ENCODE measurements at places on chromosomes 7 and 10.
A peak's percentile ranks its signal among the peaks of the same experiment; 100 is the strongest.

DNA sequence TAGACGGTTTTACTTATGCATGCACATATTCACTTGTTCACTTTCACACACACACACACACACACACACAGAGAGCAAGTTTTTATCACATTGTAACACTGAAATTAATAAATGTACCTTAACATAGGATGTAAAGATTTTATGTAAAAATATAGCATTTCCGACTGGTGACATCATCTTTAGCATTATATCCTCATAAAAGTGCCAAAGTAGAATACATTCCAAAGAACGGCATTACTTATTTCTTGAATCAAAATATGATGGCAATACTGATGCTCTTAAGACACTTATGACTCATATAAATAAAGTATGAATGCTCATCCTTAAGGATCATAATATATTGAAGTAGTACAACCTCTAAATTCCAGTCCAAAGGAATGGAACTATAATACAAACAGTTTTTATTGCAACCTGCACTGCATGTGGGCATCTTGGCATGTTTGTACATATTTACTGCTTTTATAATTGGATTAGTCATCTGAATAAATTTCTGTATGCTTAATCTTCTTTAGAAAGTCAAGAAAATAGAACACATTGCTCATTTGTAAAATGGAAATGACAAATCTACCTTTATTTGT is 290.0 kb upstream of the SEMA3A start:
- DNase-seq = peak; percentile 24

GRCh38 chr10:97274828-97275227 is 17.6 kb downstream of the ARHGAP19 start:
- no peak for DNase-seq

GRCh38 chr7:8051373-8051772 is 82.8 kb downstream of the GLCCI1 start:
- no peak for DNase-seq

DNA sequence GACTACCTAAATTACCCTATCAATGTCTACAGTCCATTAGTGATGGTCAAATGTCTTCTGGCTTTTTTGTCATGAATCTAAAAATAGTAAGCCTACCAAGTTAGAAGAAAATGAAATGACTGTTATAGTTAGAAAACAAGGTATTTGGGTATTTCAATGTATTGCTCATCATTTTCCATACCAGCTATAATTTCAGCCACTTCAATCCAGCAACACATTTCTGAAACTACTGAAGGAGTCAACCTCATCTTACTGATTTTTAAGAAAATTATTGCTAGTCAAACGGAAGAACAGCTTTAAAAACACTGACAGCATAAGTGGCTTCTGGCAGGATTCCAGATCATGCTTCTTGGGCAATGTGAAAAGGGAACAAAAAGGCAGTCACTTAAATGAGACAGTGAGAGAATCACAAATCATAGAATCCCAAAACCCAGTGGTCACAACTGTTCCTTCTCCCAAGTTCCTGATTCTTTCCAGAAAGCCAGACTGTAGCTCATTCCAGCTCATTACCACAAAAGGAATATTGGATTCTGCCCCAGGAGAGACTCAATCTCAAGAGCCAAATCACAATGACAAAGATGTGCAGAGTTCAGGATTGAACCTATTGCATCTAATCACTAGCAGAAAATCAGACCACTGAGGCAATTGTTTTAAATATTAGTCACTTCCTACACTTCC is 61.2 kb upstream of the LRRN3 start:
- no peak for DNase-seq

DNA sequence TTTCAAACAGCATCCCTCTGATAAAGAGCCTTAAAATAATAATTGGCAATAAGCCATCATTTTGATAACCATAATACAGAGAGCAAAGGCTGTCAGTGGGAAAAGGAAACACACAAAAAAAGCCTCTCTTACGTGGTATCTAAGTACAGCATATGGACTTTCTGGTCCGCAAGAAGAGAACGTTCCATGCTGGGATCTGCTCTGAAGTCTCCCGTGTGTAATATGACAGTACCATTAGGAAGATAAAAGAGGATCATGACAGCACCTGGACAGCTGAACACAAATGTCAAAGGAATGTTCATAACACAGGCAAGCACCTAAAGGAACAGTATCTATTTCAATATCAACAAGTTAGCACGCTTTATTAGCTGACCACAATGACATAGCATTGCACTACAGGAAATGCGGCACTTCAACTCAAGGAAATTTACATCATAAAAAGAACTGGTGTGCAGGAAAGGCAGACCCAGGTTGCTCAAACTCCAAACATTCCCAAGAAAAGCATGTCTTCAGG is 9.9 kb downstream of the DCLRE1A start:
- no peak for DNase-seq

DNA sequence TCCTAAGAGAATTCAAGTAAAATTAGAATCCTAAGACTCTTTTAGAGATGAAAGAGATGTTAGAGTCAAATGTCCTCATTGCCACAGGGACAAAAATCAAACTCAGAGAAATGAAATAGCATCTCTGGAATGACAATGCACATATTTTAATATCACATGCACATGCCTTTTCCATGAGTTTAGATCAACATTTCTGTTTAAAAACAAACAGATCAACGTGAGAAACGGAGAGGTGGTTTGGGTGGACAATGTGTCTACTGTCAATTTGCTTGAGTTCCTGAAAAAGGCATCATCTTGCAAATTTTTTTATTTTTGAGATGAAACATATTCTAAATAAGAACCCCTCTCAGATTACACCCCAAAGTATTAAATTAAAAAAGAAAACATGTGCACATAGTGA is 130.0 kb downstream of the CHRM2 start:
- DNase-seq = no peak

DNA sequence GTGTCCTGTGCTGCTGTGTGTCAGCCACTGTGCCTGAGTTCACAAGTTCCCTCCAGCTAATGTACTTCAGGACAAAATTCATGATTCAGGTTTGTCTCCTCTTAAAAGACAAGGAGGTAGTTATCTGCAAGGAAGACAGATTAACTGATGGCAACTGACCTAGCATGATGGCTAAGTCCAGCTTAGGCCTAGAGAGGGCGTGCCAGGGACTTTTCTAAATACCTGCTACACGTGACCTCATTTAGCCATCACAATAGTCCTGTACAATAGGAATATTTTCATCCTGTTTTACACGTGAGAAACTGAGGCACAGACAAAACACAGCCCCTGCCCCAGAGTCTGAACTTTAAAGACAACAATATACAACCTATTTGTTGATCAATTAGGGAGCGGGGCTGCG is 275.7 kb downstream of the XPNPEP1 start:
- no peak for DNase-seq

DNA sequence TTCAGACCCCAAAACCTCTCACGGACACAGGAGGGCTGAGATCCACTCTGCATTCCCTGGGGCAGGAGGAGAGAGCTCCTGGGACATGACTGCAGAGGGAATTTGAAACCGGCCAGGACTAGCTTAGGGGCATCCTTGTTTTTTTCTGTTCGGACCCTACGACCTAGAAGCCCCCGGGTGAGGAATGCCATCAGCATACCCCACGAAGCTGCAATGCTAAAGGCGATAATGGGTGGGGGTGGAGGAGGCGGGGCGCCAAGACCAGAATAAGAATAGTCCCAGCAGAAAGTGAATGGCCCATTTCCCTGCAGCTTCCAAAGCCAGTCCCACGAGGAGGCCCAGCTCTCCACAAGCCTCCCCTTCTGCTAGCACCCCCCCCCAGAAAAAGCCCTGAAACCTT is 4.0 kb downstream of the PDGFA start:
- no peak for DNase-seq

DNA sequence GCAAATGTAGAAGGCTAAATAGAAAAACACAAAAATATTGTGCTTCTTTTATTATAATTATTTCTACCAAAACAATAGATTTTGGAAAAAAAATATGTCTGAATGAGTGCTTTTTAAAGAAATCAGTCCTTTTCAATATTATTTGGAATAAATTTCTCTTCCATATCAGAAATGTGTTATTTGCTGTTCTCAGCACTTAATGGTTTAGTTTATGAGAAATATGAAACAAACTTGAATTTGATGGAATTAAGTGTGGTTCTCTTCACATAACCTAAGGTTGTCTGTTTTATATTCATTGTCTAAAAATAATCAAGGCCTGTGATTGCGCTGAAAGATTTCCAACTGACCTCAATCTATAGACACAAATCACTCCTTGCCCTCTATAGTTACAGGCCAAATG is 203.0 kb downstream of the COBL start:
- no peak for DNase-seq

- DNase-seq = no peak
These were observed 20.3 kb downstream of the H2AZ2 start for GRCh38 chr7:44827567-44827966.

DNA sequence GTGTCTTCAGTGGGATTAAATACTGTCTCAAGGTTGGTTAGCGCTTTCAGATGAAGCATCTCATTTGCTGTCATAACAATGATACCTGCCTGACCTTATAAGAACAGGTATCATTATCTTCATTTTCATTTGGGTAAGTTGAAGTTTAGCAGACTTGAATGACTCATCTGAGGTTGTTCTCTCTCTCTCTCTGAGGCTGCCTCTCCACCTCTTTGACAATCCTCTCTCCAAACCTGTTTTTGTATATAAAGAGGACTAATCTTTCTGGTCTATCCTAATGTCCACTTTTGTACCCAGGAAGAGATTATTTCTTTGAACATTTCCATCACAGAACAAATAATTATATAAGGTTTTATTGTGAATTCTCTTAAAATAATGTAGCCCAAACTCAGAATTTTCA is 291.4 kb downstream of the KLF6 start:
- DNase-seq = no peak

DNA sequence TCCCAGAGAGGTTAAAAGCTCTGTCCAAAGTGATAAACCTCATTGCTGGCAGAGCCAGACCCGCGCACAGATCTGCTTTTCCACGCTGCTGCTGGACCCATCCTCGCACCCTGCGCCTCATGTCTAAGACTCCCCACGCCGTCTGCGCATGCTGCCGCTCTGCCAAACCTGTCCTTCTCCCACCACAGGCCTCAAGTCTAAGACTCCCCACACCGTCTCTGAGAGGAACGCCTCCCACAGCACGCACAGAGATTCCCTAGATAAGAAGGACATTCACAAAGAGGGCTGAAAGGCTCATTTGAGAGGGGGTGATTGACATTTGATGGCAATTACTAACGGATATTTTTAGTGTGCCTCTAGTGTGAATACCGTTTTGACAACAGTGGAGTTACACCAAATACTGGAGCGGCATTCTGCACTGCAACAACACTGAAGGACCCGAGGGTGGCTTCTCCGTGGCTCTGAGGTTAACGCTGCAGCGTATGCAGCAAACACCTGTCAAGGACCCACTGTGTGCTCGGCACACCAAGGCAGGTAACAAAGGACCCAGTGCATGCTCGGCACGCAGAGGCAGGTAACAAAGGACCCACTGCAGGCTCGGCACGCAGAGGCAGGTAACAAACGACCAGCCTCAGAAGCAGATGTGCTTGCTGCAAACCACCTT is 231.4 kb downstream of the DNAJB6 start:
- no peak for DNase-seq

- no peak for DNase-seq
These were observed 145.6 kb upstream of the SEMA3C start for GRCh38 chr7:81064426-81064825.

DNA sequence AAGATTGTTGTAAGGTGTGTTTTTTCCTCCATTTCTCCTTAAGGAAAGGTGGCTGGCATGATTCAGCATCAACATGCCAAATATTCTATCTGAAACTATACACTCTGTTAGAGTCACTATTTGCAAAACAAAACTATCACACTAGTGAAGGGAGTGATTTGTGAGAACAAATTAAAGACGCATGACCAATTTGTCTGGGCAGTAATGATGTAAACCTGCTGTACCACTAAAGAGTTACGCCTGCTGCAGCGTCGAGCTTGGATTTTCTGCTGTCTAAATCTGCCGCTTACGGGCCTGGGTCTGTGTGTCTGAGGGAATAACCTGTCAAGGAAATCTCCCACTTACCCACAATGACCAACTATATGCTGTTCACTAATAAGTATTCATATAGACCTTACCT is 648.3 kb downstream of the PARD3 start:
- DNase-seq = no peak

- no peak for DNase-seq
These were observed 132.3 kb downstream of the PLXNA4 start for GRCh38 chr7:132443761-132444520.

DNA sequence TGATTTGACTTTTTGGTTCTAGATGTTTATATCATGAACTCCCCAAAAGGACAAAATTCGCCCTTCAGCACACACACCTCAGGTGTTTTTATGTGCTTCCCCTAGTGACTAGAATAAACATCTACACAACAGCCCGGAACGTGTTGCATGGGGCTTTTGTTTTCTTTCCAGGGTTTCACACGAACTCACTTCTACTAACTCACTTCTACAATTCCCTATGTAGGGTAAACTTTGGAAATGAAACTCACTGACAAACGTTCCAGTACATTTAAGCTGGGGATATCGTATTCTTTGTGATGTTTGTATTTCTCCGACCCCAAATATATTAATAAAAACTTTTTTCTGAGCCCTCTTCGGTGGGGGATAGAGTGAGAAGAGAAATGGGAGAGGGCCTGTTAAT is 1.4 kb downstream of the TRA2A start:
- no peak for DNase-seq

- DNase-seq = no peak
These were observed 55.7 kb downstream of the PDGFA start for GRCh38 chr7:463817-464453.

DNA sequence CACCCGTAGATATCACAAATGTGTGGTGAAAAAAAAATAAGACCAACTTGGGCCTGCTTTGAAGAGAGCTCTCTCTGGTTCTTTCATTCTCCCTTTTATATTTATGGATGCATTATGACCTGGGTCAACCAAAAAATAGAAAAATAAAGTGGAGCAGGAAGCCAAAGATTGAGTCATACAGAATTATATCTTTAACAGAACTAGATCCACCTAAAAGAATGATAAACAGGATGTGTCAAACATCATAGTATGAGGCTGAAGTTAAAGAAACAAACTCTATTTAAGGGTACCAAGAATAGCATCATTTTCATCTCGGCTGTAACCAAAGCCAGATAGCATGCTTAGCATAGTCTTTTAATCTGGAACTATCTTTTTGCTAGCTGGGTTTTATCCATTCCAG is 28.8 kb upstream of the NMT2 start:
- no peak for DNase-seq
